ENCODE measurements at places on chromosomes 16 and 17.

GRCh38 chr17:60423865-60424264 lies 1.6 kb downstream of the CHCT1 start:
- no peak for DNase-seq

DNA sequence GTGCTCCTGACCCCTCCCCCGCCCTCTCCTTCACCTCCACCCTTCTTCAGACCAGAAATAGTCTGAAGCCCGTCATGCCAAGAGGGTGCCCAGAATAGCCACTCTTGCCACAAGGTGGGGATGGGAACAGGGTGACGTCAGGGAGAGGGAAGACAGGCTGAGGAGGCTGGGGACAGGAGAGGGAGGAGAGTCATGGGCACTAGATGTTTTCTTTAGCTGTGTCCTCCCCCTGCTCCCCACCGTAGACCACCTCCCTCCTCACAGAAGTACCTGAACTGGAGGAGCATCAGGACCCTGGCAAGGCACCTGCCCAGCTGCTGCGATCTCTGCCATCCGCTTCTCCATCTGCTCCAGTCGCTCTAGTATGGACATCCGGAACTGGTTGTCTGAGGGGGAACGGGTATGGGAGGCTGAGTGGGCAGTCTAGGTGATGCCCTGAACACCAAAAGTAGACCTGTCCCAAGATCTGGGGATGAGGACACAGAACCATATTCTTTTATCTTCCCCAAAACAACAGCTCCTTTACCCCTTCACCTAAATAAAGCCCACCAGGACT lies 6.6 kb upstream of the SPAG7 start:
- DNase-seq = no peak

DNA sequence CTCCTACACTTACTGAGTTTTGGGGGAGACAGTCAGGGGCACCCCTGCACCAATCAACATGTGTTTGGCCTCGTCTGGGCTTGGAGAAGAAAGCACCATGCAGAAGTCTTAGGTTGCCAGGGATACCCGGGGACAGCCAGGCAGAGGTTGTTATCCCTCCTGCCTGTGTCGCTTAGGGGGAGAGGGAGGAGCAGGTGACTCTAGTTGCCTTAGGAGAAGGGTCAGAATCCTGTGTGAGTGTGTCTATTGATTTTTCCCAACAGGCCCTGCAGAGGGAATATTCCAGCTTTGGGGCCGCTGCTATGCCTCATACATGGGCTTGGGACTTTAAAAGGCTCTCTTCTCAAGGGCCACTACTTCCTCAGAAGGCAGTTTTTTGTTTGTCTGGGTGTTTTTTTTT lies 89.1 kb downstream of the RGS9 start:
- DNase-seq = no peak

GRCh38 chr17:51643702-51644490 lies 383.6 kb downstream of the UTP18 start:
- no peak for DNase-seq

- DNase-seq = peak; percentile 32
These were observed 387.1 kb upstream of the TNRC6C start for GRCh38 chr17:77571155-77571981.

DNA sequence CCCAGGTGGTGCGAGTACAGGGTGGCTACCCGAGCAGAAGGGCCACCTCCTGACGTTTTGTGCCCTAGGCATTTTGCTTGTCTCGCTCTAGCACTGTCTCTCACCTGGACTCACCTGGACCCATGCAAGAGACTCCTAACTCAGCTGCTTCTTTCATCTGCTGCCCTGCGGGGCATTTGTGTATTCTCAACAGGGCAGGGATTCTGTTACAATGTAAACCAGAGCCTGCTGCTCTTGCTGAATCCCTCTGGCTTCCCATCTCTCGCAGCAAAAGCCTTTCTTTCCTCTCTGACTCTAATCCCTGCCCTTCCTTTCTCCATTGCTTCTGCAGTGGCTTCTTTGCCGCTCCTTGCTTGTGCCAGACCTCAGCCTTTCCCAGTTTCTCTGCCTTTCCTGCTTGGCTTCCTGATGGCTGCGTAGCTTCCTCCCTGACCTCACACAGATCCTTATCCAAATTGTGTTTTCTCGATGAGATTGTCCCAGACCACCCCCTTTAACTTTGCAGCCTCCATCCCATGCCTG lies 10.2 kb downstream of the ARSG start:
- DNase-seq = no peak

DNA sequence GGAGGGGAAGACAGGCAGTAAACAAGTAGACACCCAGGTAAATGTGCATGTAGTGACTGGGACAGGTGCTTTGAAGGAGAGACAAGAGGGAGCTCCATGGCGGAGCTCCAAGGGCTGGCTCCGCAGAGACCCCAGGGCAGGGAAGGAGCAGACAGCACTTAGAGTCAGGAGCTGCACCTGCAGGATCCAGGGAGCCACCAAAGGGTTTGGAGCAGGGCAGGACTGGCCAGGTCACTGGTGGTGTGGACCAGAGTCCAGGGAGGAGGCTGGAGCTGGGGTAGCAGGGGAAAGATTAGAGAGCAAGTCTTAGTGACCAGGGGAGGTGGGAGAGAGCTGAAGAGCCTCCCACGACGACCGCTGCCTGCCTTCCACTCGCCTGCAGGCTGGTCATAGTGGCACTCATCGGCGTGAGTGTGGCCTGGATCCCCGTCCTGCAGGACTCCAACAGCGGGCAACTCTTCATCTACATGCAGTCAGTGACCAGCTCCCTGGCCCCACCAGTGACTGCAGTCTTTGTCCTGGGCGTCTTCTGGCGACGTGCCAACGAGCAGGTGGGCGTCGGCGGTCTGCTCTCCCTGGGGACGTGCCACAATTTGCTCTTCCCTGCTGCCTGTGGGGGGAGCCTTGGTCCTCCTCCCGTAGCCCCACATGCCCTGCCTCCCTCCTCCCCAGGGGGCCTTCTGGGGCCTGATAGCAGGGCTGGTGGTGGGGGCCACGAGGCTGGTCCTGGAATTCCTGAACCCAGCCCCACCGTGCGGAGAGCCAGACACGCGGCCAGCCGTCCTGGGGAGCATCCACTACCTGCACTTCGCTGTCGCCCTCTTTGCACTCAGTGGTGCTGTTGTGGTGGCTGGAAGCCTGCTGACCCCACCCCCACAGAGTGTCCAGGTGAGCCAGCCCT lies 14.7 kb upstream of the FAM83G start:
- DNase-seq = no peak

GRCh38 chr17:35167046-35167445 lies 19.4 kb downstream of the UNC45B start:
- DNase-seq = no peak

DNA sequence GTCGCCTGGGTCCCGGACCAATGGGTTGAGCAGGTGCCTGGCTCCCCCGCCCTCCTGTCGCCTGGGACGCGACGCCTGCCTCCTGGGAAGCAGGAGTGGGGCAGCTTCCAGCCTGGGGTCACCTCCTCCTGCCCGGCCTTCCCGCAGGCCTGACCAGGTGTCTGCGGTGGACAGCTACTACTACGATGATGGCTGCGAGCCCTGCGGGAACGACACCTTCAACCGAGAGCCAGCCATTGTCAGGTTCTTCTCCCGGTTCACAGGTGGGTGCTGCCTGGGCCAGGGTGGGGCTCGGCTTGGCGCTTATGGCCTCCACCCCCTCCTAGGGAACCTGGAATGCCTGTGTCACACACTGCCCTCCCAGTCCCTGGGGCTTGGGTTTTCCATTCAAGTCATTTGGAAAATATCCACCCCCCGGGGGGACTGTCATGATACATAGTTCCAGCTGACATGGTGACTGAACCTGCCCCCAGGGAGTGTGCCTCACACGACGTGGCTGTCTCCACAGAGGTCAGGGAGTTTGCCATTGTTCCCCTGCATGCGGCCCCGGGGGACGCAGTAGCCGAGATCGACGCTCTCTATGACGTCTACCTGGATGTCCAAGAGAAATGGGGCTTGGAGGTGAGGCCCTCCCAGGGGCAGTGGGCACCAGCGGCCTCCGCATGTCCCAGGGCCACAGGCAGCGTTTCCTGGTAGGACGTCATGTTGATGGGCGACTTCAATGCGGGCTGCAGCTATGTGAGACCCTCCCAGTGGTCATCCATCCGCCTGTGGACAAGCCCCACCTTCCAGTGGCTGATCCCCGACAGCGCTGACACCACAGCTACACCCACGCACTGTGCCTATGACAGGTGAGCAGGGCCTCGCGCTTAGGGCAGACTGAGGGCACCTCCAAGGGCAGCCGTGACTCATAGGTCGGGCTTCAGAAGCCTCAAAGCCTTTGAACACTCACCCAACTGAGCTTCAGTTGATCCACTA lies 2.3 kb downstream of the DNASE1 start:
- no peak for DNase-seq

DNA sequence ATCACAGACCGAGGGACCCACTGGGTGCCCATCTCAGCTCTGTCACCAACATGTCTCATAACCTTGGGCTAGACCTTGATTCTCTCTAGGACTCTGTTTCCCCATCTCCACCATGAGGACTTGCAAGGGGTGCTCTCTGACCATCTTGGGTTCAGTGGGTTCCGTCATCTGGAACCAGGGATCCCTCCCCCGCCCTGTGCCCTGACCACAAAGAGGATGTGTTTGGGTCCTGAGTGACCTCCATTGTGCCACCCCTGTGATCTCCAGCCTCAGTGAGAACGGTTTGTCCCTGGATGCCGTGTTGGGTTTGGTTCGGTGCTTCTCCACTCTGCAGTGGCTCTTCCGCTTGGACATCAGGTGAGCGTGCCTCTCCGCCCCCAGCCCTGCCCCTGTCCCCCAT lies 49.1 kb upstream of the CPNE2 start:
- DNase-seq = no peak

DNA sequence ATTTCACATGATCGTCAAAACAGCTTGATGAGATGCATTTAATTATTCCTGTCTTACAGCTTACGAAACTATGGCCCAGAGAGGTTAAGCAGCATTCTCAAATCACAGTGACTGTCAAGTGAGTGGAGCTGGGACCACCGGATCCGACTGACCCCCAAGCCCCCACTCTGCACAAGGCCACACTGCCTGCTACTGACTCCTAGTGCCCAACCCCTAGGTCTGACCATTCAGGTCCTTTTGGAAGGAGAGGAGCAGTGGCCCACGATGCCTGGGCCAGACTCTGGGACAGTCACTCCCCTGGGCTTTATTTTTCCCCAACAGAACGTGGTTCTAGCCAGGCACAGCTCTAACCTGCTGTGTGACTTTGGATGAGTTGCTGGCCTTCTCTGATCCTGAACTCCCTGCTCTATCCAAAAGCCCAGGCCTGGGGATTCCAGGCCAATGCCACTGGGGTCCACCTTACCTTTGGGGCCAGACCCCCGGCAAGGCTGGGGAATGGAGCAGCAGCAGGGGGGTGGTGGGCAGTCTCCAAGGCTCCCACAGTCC lies 9.9 kb downstream of the TSPOAP1 start:
- no peak for DNase-seq

GRCh38 chr17:16199093-16199492 lies 16.2 kb downstream of the NCOR1 start:
- DNase-seq = no peak

DNA sequence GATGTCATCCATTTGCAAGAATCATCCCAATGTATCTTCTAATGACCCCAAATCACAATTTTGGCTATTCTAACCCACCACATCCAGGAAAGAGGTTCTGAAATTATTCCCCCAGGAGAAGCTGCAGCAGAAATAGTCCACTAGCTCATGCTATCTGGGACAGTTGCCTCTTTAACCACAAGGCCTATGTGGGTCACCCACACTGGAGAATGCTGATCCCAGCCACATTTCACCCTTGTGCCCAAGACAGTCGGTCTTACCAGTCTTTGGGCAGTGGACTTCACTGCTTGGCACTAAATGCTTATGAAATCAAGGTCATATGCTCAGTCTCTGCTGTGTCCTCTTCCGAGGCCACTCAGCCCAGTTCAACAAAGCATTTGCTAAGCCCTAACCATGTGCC lies 27.0 kb downstream of the ABCC12 start:
- DNase-seq = no peak

GRCh38 chr17:73427198-73427597 lies 115.4 kb upstream of the CDC42EP4 start:
- no peak for DNase-seq

GRCh38 chr16:50368410-50369132 lies at the start of gene BRD7:
BRD7 (minus strand) TSS chr16:50368988; CDS start chr16:50368774, 214 bp downstream.
- DNase-seq = peak; percentile 77

GRCh38 chr17:27660436-27660835 lies 29.4 kb downstream of the LGALS9 start:
- no peak for DNase-seq

- DNase-seq = no peak
These were observed 255.6 kb downstream of the HS3ST3A1 start for GRCh38 chr17:13346081-13346533.

DNA sequence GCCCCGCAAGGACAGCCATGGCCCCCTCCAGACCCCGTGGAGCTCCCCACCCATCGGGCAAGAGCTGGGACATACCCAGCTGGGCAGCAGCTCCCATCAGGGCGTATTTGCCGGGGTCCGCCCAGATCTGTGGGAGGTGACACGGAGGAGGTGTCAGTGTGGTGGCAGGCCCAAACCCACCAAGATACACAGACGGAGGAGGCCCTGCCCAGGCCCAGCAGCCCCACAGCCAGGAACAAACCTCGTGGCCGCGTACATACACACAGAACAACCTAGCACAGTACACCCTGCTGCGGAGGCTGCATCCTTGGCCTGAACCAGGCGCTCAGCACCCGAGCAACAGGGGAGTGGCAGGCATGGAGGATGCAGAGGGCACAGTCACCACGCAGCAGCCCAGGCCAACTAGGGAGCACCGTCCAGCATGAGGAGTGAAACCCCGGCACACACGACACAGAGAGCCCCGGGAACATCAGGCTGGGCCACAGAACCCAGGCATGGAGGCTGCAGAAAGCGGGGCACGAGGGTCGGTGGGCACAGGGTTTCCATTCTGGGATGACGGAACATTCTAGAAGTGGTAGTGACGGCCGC lies 4.9 kb upstream of the CCDC154 start:
- DNase-seq = no peak

DNA sequence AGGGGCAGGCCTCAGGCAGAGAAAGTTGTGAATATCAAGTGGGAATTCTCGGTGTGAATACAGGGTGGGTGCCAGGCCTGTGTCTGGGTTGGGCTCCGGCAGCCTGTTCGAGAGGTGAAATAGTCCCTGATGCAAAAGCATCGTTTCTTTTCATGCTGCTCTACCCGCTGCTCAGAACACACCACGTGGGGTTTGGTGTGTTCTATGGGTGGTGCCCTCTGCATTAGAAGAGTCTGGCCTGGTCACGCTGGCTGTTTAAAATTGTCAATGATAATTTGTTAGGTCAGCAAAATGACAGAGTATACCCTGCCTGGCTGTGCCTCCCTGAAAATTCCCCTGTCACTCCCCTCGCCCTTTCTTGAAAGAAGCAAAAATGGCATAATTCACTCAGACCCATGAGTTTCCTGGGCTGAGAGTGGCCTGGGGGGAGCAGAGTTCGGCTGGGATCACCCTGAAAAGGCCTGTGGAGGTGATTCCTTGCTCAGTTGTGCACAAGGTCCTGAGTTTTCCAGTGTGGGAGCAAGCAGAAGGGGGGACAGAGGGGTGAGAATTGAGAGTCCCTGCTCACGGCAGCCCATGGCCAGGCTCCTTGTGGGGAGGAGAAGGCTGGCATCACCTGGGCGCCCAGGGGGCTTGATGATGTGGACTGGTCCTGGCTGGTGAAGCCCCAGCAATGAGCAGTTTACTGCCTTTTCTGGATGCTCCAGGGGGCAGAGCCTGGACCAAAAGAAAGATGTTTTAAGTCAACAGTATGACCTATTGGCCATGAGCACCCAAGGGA lies 3.2 kb downstream of the CACNG5 start:
- DNase-seq = no peak

All from caudate nucleus (tissue), 63 donors.